ENCODE measurements at places on chromosomes 12 and 14.

DNA sequence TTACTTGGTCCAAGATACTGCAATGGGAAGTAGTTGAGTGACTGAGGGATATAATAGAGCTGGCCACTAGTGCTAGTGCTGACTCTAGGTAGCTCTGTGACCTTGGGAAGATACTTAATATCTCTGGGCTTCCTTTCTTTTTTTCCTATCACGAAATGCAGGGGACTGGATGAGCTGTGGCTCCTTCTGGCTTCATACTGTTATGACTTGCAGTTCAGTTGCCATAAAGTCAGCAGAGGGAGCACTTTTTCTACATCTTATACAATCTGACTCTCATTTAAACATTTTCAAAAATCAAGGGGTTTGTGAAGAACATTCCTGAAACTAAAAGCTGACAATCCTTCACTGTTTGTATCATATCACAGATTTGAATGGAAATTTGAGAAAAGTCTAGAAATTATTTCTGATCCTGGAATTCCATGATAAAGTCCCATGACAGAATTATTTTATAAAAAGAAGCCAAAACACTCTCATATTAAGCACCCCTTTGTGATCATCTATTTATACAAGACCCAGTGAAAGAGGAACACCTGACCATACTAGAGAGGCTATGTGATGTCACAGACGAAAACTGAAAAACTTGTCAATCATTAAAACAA lies 5.3 kb downstream of the BHLHE41 start:
- DNase-seq = no peak

- DNase-seq = no peak
These were observed 334.1 kb downstream of the BCL11B start for GRCh38 chr14:98937712-98938505.

GRCh38 chr14:33928895-33929294 lies 22.0 kb downstream of the EGLN3 start:
- DNase-seq = no peak

GRCh38 chr14:101888182-101888581 lies 76.2 kb upstream of the DYNC1H1 start:
- DNase-seq = no peak

GRCh38 chr14:67410313-67410712 lies 1.7 kb downstream of the PLEK2 start:
- DNase-seq = no peak

- DNase-seq = no peak
These were observed 96.9 kb downstream of the ADGRD1 start for GRCh38 chr12:131050463-131051154.

DNA sequence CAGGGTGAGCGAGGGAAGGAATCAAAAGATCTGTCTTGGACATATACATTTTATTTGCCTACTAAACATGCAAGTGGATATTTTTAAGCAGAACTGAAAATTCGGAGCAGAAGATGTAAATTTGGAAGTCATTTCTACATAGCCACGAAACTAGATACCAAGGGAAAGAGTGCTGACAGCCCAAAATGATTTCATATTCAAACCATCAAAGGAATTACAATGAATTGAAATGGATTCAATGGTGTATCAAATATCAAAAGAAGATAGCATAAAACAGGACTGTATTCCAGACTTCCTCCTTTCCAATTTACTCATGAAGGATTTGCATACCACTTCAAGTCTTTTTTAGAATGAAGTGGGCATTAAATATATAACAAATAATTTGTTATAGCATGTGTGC lies 313.5 kb upstream of the KITLG start:
- DNase-seq = no peak

GRCh38 chr12:25276199-25276937 lies 25.6 kb upstream of the KRAS start:
- no peak for DNase-seq

GRCh38 chr12:82757059-82757458 lies 70.4 kb downstream of the TMTC2 start:
- no peak for DNase-seq

DNA sequence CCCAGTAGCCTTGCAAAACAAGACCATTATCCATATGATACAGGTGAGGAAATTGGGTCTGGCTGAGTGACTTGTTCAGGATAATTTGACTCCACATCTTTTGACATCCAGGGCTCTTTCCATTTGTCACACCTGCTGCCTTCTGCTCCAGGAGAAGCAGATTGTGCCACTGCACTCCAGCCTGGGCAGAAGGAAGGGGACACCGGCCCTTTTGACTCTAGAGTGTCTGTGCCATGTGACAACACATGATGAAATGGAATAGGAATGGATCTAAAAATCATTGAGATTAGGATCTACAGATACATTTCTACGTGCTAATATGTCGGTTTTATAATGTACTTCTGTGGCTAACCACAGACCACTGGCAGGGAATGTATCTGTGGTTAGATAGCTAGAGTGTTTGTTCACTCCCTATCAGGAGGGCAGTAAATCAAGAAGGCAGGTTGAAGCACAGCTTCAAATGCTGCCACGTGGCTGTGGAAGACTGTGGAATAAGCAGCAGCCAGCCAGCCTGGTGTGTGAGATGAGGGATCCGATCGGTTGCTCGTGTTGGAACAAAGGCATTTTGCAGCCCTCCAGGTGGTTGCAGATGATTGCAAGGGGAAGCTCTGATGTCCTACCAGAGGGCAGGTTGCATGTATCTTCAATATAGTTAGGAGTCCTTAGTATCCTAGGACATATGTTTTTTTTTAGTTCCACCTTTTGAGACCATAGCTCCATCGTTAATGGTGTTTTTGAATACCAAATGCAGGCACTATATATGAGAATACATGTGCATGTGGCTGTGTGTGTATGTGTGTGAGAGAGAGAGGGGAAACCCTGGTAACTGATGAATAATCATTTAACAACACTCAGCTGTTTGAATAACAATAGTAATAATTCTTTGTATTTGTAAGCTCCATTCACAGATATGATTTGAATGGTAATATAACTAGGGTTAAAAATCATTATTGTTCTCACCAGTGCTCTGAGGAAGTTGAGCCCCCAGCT lies 28.6 kb downstream of the EML1 start:
- DNase-seq = no peak

DNA sequence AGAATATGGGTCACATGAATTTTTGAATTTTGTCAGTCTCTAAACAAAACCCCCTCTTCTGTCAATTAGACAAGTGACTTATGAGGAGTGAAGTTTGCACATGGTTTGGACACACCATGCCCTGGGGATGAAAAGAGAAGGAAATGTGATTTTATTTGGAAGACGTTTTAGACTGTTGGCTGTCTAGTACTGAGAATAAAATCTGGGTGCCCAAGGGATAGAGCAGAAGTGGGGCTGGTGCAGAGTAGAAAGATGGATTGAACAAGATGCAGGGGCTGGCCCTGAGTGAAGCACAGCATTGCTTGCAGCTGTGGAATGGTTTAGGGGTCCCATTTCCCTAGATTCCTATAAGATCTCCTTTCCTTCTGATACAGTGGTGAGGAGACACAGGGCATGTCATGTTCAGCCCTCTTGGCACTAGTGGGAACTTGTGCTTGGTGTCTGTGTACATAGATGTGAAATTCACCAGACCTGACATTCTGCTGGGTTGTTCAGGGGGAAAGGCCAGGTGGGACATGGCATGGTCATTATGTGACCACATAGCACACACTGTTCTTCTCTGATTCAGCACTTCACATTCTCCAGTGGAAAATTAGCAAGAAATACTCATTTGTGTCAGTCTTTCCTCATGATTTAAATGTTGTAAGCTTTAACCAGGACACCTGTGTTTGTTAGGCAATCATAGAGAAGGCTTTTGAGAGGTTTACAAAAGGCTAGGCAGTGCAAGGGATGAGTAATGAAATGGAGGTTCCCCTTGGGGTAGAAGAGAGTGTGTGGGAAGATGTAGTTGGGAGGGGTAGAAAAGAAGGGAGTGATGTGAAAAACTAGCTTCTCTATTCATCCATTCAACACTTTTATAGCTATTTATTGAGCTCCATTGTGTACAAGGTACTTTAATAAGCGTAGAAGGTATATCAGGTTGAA lies 202.3 kb upstream of the IGF1 start:
- DNase-seq = no peak

- DNase-seq = no peak
These were observed 139.4 kb upstream of the SLCO1C1 start for GRCh38 chr12:20555771-20556170.

DNA sequence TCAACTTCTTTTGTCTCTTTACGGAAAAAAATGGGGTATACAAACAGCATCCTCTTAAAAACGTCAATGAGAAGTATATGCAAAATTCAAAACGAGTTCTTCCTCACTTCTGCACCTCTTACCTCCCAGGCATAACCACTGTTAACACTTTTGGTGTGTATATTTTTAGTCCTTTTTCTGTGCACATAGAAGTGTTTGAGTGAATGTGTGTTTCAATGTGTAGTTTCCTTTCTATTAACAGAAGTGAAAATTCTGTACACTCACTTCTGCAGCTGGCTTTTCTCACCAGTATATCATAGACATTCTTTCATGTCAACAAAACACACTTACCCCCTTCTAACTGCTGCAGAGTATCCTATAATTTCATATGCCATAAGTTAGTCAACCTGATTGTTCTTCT lies 5.4 kb downstream of the UBR7 start:
- DNase-seq = no peak

GRCh38 chr14:73777420-73777819 lies 63.2 kb upstream of the PNMA1 start:
- DNase-seq = no peak

DNA sequence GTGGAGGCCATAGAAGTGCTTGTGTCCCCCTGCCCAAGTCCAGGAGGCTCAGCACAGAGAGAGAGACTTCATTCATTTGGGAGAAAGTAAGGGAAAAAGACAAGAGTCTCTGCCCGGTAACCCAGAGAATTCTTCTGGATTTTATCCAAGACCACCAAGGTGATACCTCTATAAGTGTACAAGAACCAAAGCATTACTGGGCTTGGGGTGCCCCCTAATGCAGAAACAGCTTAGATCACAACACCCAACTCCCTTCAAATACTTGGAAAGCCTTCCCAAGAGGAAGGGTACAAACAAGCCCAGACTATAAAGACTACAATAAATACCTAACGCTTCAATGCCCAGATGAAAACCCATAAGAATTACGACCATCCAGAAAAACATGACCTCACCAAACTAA lies 119.7 kb upstream of the PDE3A start:
- no peak for DNase-seq

- no peak for DNase-seq
These were observed 1.4 kb upstream of the HMGA2 start for GRCh38 chr12:65822732-65823512.

DNA sequence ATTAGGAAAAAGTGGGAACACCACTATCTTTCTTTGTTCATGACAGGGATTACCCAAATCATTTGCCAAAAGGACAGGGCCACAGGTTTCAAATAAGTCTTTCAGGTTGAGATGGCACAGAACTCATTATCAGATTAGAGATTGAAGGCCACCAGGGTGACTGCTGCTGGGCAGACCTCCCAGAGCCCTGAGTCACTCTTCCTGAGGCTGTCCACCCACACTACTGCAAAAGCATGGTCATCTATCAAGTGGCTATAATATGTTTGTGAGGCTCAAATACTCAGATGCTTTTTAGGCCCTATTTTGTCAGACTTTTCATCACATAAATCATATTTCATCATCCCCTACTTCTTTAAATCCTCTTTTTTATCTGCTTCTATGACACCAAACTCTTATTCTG lies 155.3 kb upstream of the CCDC196 start:
- DNase-seq = no peak

GRCh38 chr12:100752841-100753240 lies 41.7 kb upstream of the ANO4 start:
- no peak for DNase-seq

GRCh38 chr12:121304306-121304705 lies 7.8 kb upstream of the CAMKK2 start:
- DNase-seq = no peak

GRCh38 chr14:75518625-75519024 lies 3.6 kb upstream of the BATF start:
- DNase-seq = no peak

GRCh38 chr14:101201535-101202151 lies 298.1 kb upstream of the RTL1 start:
- no peak for DNase-seq

GRCh38 chr12:128662101-128662500 lies 161.7 kb downstream of the SLC15A4 start:
- DNase-seq = no peak

GRCh38 chr14:57736391-57736790 lies 129.5 kb downstream of the SLC35F4 start:
- no peak for DNase-seq

GRCh38 chr14:94044476-94045091 lies 18.4 kb downstream of the OTUB2 start:
- no peak for DNase-seq

DNA sequence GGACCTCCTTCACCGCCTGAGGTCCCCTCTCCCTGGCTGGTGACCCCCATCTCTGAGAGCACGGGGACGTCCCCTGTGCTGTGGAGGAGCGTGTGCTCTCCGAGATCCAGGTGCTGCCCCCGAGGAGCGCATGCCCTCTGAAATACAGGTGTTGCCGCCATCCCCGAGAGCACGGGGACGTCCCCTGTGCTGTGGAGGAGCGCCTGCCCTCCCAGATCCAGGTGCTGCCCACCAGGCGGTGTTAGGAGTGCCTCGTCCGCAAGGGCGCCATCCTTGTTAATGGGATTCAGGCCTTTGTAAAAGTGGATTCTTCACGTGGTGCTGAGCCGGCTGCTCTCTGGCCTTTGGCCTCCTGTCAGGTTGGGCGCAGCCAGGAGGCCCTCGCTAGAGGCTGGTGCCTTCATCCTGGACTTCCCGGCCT lies 10.1 kb downstream of the NOC4L start:
- no peak for DNase-seq

DNA sequence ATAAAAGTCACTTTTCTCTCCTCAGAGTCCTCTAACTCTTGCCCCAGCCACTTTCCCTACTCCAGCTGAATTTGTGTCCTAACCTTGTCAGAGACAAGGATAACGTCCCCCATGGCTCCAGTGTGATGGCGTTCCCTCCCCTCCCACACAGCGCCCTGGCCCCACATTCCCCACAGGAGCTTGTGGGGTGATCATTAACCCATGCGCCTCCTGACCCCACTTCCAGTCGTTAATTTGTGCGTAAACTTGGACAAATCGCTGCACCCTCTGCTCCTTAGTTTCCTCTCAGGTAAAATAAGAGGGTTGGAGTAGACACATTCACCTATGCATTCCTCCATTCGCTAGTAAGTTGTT lies 22.9 kb upstream of the BCDIN3D start:
- DNase-seq = no peak
